ENCODE measurements at places on chromosomes 4 and X.

DNA sequence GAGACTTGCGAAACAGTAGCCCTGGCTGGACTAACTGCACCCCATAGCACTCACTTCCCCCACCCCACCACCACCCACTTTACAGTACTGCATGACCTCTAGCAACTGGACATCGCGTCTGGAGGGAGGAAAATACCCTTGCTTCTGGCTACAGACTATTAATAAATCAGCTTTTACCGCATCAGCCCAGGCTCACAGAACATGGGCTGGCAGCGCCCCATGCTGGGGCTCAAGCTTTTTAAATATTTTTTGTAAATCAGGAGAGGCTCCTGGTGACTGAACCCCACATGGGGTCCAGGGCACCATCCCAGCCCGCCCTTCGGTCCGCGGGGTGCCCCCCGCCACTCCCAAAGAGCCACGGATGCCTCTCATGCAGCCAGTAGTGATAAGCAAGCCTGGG, 2.7 kb downstream of the HS6ST2 start:
- DNase-seq: no peak

DNA sequence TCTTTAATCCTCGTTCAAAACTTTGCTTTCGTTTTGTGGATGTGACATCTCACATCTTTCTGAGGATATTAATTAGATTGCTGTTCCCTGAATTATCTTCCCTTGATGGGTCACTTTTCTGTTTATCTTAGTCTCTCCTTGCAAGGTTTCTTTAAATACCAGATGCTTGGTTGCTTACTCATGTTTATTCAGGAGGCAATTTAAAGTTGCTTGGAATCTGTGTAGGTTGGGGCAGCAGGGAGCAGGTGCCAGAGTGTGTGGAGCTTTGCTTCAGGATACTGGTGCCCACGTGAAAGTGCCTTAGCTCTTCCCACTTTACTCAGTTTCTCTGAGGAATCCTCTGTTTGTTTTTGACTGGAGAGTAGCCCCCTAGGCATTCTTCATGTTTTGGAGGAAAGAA, 24.0 kb downstream of the ANAPC4 start:
- DNase-seq: no peak

DNA sequence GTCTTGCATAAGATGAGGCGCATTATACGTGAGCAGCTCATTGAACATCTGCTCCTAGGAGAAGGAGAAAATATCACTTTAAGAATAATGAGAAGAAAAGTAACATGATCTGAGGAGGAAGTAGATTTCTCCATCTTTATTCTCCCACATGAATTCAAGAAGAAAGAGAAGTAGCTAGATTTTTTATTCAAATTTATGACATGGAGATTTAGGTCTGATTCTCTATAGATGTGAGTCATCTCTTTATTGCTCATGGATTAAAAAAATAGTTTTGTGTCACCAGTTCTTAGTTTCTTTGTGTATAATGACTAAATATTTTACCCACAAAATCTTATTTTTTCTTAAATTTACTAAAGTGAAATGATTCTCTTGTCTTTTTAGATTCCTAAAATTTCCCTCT, 40.4 kb downstream of the HPGDS start:
- no peak for DNase-seq

- no peak for DNase-seq
Observed at GRCh38 chr4:187236209-187236890, 512.7 kb upstream of the FAT1 start.

- DNase-seq: no peak
Observed at GRCh38 chr4:52298444-52298843, 247.3 kb downstream of the SPATA18 start.
